Effector CD4-positive, alpha-beta T cell (primary cell): ENCODE measurements at places on chromosomes 2 and 18.
A peak's percentile ranks its signal among the peaks of the same experiment; 100 is the strongest.

DNA sequence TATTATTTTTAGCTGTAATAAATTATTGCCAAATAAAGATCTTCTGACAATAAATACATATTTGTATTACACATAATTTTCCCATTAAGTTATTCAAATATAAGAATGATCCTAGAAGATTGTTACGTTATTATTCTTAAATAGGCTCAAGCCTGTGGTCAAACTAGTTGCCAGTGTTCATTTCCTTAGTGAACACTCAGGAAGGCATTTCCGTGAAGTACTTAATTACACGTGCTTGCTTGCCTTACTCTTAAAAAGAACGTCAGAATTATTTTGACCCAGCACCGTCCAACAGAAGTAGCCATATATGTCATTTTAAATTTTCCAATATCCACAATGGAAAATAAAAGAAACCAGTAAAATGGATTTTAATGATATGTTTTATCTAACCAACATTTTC is 249.8 kb downstream of the TXNL1 start:
- DNase-seq: no peak

GRCh38 chr2:111642586-111643327 is 241.2 kb downstream of the ANAPC1 start:
- DNase-seq: no peak

GRCh38 chr18:65659312-65659711 is 91.5 kb upstream of the CDH7 start:
- DNase-seq: no peak

DNA sequence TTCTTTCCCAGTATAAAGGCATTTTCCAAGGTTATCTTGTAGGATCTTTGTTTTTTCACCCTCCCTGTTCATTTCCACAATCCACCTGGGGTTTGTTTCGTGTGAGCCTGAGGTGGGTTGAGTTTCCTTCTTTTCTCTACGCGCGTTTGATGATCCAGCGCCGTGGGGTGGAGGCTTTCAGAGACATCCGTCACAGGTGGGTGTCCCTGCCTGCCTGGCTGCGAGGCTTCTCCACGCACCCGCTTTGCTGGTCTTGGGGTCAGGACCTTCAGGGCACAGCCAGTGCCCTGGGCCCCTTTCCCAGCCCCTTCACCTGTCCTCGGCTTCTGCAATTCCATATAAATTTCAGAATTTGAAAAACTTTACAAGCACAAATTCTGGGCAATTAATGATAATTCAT is 109.0 kb upstream of the ALKAL2 start:
- no peak for DNase-seq

DNA sequence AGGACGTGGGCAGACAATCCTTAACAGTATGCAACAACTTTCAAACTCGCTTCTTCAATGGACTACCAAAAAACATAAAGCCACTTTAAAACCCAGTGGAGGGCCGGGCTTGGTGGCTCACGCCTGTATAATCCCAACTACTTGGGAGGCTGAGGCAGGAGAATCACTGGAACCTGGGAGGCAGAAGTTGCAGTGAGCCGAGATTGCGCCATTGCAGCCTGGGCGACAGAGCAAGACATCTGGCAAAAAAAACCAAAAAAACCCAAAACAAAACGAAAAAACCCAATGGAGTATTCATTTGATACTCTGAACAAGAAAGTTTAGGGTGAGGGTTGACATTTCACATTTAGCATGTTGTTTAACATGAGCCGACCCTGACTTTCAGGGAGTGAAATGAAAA is 14.0 kb downstream of the RNF125 start:
- DNase-seq: no peak

DNA sequence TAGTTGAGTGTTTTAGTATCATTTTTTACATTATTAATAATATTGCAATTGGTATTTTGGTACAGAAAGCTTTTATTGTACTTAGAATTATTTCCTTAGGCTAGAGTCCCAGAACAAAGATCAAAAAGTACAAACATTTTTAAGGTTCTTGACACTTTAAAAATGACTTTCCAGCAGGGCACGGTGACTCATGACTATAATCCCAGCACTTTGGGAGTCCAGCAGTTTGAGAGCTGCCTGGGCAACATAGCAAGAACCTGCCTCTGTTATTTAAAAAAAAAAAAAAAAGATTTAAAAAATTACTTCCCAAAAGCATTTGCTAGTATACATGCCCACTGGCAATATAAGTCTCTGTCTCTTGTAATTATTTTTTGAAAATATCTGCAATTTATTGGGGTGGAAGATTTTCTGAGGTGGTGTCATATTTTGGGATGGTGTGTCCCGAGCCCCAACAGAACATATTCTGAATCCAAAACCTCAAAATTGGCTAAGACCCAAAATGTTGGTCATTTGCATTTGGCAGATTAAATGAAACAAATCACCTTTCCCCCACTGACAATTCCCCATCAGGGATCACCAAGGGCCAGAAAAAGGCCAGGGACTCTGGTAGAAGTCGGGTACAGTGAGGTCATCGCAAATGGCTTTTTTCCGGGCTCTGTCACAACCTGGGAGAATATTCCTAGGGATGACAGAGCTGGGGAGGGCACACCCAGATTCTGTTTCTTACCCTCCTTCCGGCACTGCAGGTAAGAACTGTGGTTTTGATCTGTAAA is 42.1 kb downstream of the NIFK start:
- no peak for DNase-seq

GRCh38 chr18:45958730-45959129 is 8.4 kb downstream of the EPG5 start:
- DNase-seq: no peak

DNA sequence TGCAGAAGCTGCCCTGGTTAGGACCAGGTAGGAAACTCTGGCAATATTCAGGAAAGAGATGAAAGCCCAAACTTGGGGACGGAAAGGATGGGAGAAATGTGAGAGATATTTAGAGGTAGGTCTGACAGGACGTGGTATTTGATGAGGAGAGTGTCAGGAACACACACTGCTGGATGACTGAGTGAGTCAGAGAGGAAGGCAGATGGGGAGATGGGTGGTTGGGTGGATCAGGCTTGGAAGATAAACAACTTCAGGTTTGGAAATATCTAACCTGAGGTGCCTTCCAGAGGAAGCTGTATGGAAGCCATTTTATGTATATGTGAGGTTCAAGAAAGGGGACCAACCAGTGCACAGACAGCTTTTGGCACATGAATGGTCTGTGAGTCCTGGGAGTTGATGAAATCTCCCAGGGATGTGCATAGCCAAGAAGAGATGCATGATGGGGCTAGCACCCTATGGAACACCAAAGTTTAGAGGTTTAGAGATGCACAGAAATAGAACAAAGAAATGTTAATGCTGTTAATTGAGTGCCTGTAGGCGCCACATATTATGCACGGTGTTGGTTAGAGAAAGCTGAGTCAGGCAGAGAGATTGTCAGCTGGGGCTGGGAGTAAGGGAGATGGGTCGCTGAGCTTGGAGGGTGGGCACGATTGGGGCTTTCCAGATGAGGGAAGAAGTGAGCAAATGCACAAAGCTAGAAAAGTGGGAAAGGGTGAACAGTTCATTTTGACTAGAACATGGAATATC is 101.0 kb downstream of the VIT start:
- no peak for DNase-seq

DNA sequence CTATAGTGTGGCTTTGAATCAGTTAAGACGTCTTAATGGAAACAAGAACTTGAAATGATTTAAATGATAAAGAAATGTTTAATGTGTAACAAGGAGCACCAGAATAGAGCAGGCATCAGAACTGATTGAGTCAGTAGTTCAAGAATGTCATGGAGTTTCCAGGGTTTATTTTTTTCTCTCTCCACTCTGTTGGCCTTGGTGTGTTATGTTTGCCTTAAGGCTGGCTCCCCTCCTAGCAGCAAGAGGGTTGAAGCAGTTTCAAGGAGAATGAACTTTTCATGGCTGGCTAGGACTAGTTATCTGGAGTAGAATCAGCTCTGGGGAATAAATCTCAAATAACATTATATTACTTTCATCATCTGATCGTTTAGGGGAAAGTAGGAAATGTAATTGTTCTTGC is 13.4 kb upstream of the GLS start:
- no peak for DNase-seq

GRCh38 chr2:45652090-45653031 is 886 bp downstream of the PRKCE start:
- peak; percentile 27 for DNase-seq

DNA sequence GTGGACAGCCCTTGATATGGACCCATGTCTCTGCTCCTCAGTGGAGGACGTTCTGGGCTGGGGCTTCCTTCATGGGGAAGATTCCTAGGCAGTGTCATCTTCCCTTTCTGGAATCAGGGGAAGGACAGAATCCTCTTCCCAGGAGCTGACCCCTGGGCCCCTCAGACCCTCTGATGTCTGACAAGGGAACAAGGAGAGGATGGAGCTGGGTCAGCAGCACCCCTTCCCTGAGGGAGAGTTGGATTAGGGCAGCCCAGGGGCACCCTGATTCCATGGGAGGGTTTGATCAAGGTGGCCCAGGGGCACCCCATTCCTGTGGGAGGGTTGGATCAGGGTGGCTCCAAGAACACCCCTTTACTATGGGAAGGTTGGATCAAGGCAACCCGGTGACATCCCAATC is 86.5 kb downstream of the ACKR3 start:
- DNase-seq: no peak

GRCh38 chr2:16028644-16029043 is 88.3 kb downstream of the MYCN start:
- DNase-seq: no peak

DNA sequence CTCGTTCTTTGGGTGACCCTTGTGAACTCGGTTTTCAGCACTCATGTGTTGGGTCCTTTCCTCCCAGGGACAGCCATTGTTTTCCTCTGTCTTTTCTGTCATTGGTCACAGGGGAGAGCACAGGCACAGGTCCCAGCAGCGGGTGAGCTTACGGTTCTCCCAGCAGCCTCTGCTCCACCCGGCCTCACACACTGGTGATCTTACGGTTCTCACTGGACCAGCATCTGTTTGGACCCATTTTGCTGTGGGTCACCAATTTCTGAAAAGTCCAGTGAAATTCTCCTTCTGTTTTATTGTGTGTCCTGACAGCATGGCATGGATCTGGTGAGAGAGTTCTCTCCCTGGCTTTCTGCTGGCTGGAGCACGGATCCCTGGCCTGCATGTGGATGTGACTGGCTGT is 49.8 kb upstream of the ANKRD62 start:
- DNase-seq: no peak
